NCI-H446 (cell line): ENCODE measurements at places on chromosomes 7 and 10.
A peak's percentile ranks its signal among the peaks of the same experiment; 100 is the strongest.

DNA sequence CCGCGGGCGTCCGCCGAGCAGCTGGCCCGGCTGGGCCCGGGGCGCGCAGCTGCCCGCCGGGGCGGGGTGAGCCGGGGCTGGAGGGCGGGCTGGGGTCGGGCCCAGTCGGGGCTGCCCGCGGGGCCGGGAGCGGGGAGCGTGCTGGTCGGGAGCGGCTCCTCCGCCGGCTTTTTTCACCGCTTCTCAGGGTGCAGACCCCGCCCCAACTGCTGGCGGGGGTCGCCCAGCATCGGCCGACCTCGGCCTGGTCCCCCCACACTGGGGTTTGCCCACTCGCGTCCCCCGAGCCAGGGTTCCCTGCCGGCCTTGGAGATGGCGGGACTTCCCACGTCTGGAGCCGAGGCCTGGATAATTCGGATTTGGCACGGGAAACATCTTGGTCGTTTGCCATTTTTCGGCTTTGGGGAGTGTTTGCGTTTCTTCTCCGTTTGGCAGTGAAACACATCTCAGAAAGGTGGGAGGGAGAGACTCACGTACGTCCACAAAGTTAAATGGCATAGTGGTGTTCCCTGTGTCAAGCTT, 432 bp downstream of the TMEM248 start:
- peak; percentile 69 for DNase-seq

DNA sequence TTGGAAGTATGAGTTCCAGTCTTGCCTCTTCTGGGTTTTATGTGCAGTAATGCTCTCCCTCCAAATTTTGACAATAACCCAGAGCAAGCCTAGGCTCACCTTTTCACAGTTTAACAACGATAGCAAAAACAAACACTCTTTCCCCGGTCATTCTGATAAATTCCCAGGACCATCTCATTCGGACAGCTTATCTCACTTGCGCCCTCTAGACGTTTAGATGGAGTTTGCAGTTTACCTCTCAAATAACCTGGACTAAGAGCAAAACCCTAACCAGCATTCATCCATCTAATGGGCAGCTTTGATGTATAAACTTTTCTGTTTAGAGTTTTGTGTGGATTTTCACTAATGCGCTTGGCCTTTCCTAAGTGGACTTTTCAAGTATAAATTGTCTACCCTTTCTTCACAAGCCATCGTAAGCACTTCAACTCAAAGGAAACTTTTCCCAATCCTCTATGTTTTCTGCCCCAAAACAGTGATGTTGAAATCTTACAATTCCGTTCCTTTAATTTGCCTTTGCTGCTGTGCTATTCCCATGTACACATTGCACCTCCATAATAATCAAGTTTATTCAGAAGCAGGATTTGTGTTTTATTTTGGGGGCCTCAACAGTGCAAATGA, 114.9 kb downstream of the HDAC9 start:
- no peak for DNase-seq

GRCh38 chr10:61153771-61154170, 209.8 kb upstream of the RHOBTB1 start:
- DNase-seq = no peak

GRCh38 chr10:125023862-125024496, 82.1 kb downstream of the ZRANB1 start:
- DNase-seq = peak; percentile 24

DNA sequence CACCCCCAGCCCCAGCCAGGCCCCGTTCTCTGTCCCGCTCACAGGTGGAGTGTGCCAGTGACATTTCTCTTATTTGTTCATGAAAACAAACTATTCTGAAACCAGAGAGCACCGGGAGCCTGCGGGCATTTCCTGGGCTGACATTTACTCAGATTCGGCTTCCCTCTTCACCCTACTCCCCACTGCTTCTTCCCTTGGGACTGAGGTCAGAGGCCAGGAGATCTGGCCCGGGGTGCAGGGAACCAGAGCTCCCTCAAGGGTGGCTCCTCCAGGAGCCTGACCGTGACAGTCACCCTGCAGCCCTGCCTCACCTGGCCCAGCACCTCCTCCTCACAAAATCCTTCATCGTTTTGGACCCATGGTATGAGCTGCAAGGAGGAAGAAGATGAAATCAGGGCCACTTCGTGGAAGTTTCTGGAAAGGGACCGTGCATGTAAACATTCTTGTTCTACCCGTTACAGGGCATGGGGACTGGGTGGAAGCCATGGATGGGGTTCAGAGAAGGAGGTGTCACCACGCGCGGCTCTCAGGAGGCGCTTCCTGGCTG, 12.2 kb downstream of the BHLHA15 start:
- no peak for DNase-seq

- no peak for DNase-seq
Observed at GRCh38 chr7:107394831-107395230, 75.0 kb upstream of the GPR22 start.

- DNase-seq = no peak
Observed at GRCh38 chr10:25974897-25975459, 40.9 kb downstream of the MYO3A start.

GRCh38 chr7:154794147-154794780, 208.7 kb downstream of the PAXIP1 start:
- DNase-seq = no peak

- no peak for DNase-seq
Observed at GRCh38 chr7:146922782-146923181, 806.2 kb downstream of the CNTNAP2 start.

GRCh38 chr10:21764466-21765189, 230.6 kb downstream of the MLLT10 start:
- no peak for DNase-seq

GRCh38 chr7:91720260-91720937, 160.1 kb downstream of the MTERF1 start:
- DNase-seq = no peak

- no peak for DNase-seq
Observed at GRCh38 chr7:81036057-81036456, 117.2 kb upstream of the SEMA3C start.

- peak; percentile 30 for DNase-seq
Observed at GRCh38 chr7:150988230-150989226, 2.3 kb upstream of the NOS3 start.

DNA sequence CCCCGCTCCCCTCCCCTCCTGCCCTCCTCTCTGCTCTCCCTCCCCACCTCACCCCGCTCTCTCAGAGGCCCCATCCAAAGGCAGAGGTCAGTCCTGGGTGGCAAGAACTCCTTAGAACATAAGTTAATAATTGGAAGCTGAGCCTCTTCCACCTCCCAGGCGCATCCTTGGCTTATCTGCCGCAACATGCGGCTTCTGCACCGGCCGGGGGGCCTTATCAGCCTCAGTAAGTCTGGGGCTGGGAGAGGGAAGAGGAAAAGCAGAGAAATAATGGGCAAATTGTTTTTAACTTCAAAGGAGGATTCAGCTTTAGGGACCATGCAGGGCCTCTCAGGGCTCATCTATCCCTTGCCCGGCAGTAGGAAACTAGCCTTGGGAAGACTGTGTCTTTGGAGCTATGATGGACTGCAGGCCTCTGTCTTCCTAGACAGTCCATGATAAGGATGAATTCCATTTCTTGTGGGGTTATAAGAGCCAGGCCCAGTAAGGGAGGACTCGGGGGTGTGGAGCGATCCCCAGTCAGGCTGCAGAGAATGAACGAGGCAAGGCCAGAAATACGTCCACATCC, 411.6 kb downstream of the PLXNA4 start:
- DNase-seq = no peak
